Inflammatory macrophage treated with lipopolysaccharide for 4 hours (primary cell): ENCODE measurements at places on chromosomes 7 and 10.

DNA sequence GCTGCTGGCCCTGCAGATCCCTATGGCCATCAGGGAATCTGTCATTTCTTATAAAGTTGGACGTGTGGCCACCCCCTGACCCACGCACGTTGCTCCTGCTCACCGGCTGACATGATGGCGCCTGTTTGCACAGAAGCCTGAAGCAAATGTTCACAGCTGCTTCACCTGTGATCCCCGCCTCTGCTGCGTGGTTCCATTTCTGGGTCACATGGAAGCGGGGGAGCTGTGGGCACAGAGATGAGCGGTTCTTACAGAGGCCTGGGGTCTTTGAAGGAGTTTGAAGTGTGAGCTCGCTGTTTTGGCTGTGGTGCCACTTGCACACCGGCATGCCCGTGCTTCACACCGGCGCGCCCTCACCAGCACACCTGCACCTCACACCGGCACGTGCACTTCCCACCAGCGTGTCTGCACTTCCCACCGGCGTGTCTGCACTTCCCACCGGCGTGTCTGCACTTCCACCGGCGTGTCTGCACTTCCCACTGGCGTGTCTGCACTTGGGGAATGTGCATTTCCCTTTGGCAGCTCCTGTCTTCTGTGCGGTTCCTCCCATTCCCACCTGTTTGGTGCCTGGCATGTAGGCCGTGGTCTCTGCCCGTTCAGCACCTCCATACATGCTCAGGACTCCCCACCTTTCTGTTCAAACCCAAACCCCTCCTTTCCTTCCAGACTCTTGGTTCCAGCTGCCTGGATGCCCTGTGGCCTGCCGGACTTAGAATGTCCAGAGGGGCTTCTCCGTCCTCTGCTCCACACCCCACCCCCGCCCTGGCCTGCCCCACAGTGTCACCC is 86.7 kb downstream of the INPP5A start:
- no peak for DNase-seq

GRCh38 chr10:124414076-124414475 is 4.6 kb downstream of the OAT start:
- DNase-seq, result no peak

- no peak for DNase-seq
These were observed 5.5 kb downstream of the RBM20 start for GRCh38 chr10:110649347-110650264.

- DNase-seq, result no peak
These were observed 86.8 kb upstream of the RSU1 start for GRCh38 chr10:16904049-16904448.

GRCh38 chr7:8205537-8205936 is 56.4 kb downstream of the ICA1 start:
- no peak for DNase-seq

GRCh38 chr7:124076841-124077240 is 44.0 kb upstream of the TMEM229A start:
- no peak for DNase-seq

GRCh38 chr7:37495574-37496184 is 47.0 kb upstream of the ELMO1 start:
- peak; percentile 67 for DNase-seq

DNA sequence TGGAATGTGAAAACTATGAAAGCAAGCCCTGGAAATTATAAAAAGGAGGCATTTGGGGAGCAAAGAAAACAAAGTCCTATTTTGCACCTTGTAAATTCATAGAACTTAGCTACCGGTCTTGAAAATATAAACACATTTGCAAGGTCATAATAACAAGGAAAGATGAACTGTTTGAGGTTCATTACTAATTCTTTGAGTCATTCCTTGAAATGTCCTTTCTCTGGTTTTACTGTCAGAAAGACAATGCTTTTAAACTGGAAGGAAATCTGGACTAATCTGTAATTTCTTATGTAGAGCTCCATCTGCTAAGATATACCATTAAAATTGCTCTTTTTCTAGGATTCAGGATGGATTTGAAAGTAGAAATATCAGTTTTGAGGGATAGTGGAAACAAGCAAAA is 1.4 kb downstream of the ERLIN1 start:
- no peak for DNase-seq

- DNase-seq, result no peak
These were observed 321.8 kb downstream of the PAXIP1 start for GRCh38 chr7:154680894-154681659.

DNA sequence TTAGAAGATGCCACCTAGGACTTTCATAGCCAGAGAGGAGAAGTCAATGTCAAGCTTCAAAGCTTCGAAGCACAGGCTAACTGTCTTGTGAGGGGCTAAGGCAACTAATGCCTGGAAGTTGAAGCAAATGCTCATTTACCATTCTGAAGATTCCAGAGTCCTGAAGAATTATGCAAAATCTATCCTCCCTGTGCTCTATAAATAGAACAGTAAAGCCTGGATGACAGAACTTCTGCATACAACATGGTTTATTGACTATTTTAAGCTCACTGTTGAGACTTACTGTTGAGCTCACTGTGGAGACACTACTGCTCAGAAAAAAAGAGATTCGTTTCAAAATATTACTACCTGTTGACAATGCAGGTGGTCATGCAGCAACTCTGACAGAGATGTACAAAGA is 28.6 kb downstream of the TNS3 start:
- no peak for DNase-seq

GRCh38 chr10:108434559-108435252 is 1270.2 kb upstream of the SORCS1 start:
- no peak for DNase-seq

DNA sequence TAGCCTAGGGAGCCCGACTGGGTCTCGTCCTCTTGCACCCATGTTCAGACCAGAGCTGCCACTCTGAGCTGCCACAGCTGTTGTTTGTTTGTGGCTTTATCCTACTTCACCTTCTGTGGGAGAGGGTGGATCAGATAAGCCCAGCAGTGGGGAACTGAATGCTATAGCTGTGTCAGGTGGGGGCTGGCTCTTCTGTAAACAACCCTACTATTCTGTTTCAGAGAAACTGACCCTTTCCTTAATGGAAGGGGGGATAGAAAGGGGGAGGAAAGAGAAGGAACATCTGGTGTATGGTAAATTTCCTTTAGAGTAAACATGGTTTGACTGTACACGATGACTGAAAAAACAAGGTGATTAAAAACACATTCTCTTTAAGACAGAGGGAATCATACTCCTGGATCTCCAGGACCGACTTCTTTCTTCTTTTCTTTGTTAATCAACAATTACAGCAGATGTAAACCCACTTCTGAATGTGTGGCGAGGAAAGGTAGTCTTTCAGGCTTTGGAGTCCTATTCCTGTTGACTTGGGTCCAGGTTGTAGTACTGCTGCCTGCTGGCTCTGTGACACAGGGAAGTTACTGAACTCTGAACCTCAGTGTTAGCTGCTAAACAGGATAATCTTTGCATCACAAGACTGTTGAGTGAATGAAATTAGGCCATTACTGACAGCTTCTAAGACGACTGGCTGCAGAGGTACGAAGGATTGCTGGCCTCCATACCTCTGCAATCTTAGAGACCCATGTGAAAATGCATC is 6.0 kb downstream of the PRXL2A start:
- peak; percentile 17 for DNase-seq

GRCh38 chr10:23281044-23281433 is 63.6 kb downstream of the C10orf67 start:
- no peak for DNase-seq

GRCh38 chr10:16117305-16117695 is 257.0 kb upstream of the MINDY3 start:
- no peak for DNase-seq

- DNase-seq, result no peak
These were observed 137.7 kb downstream of the CREB5 start for GRCh38 chr7:28549998-28550397.

GRCh38 chr10:17831341-17831740 is 22.2 kb downstream of the MRC1 start:
- peak; percentile 95 for DNase-seq
